GM23248 (cell line): ENCODE measurements at places on chromosomes 4 and X.

DNA sequence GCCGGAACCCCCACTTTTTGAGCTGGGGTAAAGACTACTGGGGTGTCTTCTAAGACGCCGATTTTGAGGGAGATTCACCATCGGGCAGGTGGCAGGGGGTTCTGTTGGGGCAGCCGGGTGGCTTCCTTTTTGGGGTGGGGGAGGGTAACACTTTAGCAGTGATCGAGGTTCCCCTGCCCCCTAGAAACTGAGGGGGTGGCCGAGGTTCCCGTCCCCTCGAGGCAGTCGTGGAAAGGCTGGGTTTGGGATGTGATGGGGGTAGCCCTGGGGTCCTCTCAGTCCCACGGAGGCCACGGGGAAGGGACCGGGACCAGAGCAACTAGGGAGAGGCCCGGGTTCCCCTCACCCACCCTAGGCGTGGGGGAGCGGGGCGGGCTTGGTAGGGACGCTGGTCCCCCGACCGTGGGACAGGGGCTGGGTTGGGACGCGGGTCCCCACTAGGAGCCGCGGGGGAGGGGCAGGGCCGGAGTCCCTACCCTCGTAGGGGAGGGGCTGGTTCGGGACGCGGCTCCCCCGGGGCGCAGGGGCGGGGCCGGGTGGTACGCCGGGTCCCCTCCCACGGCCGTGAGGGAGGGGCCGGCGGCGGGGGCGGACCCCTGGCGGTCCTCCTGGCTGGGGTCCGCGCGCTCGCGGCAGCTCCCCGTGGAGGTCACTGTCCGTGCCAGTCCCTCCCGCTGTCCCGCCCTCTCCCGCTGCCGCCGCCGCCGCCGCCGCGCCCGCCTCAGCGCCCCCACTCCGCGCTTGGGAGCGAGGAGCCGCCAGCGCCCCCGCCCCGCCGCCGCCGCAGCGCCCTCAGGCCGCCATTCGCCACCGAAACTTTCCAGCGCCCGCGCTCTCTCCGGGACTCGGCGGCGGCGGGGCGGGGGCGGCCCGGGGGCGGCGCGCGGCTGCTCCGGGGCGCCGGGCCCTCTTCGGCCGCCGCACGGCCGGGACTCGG, at the start of gene TBL1X:
TBL1X (plus strand) TSS at position 624 of the 937 bp plus-strand sequence. CDS start 188,529 bp downstream, outside the sequence.
- no peaks in the 10 kb centered on the region for H3K36me3 ChIP-seq
- no peaks in the 10 kb centered on the region for H3K4me1 ChIP-seq
- peak; percentile 63 for DNase-seq

DNA sequence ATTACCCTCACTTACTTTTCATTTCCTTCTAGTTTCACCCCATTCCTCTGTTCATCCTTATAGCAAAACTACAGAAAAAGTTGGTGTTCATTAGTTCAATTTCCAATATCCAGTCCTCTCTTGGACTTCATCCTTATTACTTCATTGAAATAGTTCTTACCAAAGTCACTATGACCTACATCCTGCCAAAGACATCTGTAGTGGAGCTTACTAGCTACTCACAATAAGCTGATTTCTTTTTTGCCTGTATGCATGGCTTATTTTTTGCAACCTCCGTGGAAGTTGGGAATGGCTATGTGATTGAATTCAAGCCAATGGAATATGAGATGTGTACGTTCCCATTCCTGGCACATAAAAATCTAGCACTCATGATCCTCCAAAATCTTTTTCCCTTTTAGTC, 4.6 kb upstream of the CDKL2 start:
- no peak overlapping the region for H3K4me3 ChIP-seq
- H3K36me3 ChIP-seq, result peaks cover 3% of the 10 kb centered on the region; the same call in 1 of the 2 replicates
- H3K27ac ChIP-seq, result no peak overlapping the region
- H3K27me3 ChIP-seq, result no peaks in the 10 kb centered on the region

- peak within 1 kb of the TSS; percentile 89 for H3K4me3 ChIP-seq
- peak; percentile 91 for DNase-seq
- peaks cover 23% of the 10 kb centered on the region for H3K4me1 ChIP-seq
- 0 out of 2 replicates have a peak, but pooled peaks cover 6% of the 10 kb centered on the region for H3K36me3 ChIP-seq
Measured at GRCh38 chr4:113979148-113979904, at the start of gene ARSJ. Gene ARSJ, minus strand, starts transcription at chr4:113979647. Its CDS starts 813 bp downstream, at chr4:113978834.

DNA sequence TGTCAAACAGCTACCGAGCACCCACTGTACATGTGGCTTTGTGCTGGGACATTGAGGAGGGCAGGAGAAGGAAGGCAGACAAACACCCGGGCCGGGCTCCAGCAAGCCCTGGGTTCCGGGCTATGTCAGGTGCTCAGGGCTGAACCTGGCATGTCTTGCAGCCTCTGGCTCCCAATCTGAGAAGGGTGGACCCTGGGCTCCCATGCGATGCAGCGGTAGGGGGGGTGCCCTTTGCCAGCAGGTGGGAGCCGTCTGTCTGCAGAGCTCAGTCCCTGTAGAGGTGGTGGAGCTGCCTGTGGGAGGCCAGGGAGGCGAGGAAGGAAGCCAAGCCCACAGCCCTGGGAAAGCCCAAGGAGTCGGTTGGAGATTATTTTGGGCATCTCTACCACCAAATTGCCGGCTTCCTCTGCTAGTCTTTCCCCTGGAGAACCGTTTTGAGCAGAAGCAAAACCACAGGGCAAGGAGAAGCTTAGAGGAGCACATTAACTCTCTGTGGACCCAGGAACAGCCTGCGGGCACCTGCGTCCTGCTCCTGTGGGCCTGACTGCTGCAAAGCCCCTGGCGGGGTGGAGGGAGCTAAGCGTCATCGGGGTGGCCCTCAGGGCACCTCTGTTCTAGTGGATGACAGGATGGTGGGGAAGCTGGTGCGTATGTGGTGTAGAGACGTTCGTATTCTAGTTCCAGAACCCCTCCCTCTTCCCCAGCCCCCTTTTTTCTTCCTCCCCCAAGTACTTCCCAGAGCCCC, 10.3 kb downstream of the CPZ start:
- H3K4me3 ChIP-seq, result no peak overlapping the region
- no peaks in the 10 kb centered on the region for H3K36me3 ChIP-seq
- no peak overlapping the region for H3K27ac ChIP-seq
- no peaks in the 10 kb centered on the region for H3K4me1 ChIP-seq
- H3K27me3 ChIP-seq, result no peaks in the 10 kb centered on the region
- DNase-seq, result no peak

DNA sequence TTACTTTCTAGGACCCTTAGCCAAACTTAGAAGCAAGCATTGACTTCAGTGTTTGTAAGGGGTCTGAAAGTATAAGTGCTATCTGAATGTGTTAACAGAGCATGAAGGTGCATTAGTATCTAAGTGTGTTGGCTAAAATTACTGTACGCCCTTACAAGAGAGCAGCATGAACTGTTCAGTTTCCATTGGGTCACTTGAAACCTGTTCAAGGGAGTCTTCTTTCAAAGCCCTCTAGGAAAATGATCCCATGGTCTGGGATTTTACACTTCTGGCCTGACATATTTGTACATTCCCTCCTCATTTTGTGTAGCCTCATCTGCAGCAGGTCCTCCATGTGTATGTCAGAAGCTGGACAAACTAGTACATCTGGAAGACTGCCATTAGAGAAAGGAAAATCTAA, 3.2 kb downstream of the PRDX4 start:
- H3K27me3 ChIP-seq, result no peaks in the 10 kb centered on the region
- H3K36me3 ChIP-seq, result peaks cover 18% of the 10 kb centered on the region
- no peak for DNase-seq
- H3K4me3 ChIP-seq, result no peak overlapping the region
- peaks cover 8% of the 10 kb centered on the region for H3K4me1 ChIP-seq

GRCh38 chrX:38816155-38816554, 14.9 kb downstream of the MID1IP1 start:
- no peak overlapping the region for H3K27ac ChIP-seq
- H3K4me3 ChIP-seq, result no peak overlapping the region
- peaks cover 20% of the 10 kb centered on the region for H3K4me1 ChIP-seq
- H3K27me3 ChIP-seq, result no peaks in the 10 kb centered on the region
- no peaks in the 10 kb centered on the region for H3K36me3 ChIP-seq

GRCh38 chrX:40109288-40110008, 11.7 kb upstream of the BCOR start:
- H3K36me3 ChIP-seq, result no peaks in the 10 kb centered on the region
- H3K27me3 ChIP-seq, result no peaks in the 10 kb centered on the region
- DNase-seq, result peak; percentile 79
- peak overlapping the region; percentile 72 for H3K27ac ChIP-seq
- H3K4me1 ChIP-seq, result peaks cover 19% of the 10 kb centered on the region
- peak overlapping the region; percentile 76 for H3K4me3 ChIP-seq

- no peaks in the 10 kb centered on the region for H3K4me1 ChIP-seq
- H3K4me3 ChIP-seq, result no peak overlapping the region
- no peaks in the 10 kb centered on the region for H3K27me3 ChIP-seq
- H3K36me3 ChIP-seq, result no peaks in the 10 kb centered on the region
- DNase-seq, result no peak
Measured at GRCh38 chr4:665381-665750, 8.7 kb downstream of the ATP5ME start.

GRCh38 chr4:147839663-147840062, 107.8 kb downstream of the ARHGAP10 start:
- no peaks in the 10 kb centered on the region for H3K27me3 ChIP-seq
- no peak for DNase-seq
- peaks cover 16% of the 10 kb centered on the region for H3K4me1 ChIP-seq
- H3K27ac ChIP-seq, result no peak overlapping the region
- peaks cover 8% of the 10 kb centered on the region; the same call in 1 of the 2 replicates for H3K36me3 ChIP-seq

DNA sequence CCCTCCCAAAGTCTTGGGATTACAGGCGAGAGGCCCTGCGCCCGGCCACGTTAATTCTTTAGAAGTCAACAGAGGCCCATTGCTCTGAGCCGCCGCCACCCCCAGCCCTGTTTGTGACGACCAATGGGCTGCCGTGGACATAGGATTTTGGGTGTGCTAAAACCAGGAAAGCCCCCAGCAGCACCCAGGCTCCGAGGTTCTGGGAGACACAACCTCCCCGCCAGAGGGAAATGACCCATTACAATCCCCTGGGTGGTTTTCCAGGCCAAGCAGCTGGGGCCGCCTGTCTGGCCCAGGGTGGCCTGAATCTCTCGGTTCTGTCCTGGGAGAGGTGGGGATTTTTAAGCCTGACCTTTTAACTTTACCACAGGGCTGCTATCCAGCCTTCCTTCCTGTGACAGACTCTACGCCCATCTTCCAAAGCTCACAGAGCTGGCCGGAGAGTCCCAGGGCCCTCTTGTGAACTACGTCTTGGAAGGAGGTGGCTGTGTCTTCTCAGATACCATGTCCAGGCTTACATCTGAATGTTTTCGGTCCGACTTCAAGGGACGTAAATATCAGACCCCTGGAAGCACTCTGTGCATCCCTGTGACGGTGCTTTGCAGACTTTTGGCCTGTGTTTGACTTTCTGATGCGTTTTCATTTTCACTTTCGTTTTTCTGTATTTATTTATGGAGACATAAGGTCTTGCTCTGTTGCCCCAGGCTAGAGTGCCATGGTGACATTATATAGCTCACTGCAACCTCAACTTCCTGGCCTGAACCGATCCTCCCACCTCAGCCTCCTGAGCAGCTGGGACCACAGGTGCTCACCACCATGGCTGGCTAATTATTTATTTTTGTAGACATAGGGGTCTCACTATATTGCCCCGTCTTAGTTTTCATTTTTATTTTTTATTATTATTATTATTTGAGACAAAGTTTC, 36.0 kb downstream of the P2RY8 start:
- H3K4me1 ChIP-seq, result no peaks in the 10 kb centered on the region
- H3K36me3 ChIP-seq, result no peaks in the 10 kb centered on the region
- no peak overlapping the region for H3K27ac ChIP-seq

- H3K27ac ChIP-seq, result no peak overlapping the region
- H3K27me3 ChIP-seq, result no peaks in the 10 kb centered on the region
Measured at GRCh38 chr4:61517144-61517543, 317.0 kb downstream of the ADGRL3 start.

- no peaks in the 10 kb centered on the region for H3K36me3 ChIP-seq
- H3K27ac ChIP-seq, result peak overlapping the region; percentile 19; the same call in 1 of the 2 replicates
- H3K27me3 ChIP-seq, result no peaks in the 10 kb centered on the region
- peaks cover 12% of the 10 kb centered on the region for H3K4me1 ChIP-seq
- peak; percentile 72 for DNase-seq
Measured at GRCh38 chr4:82643994-82644733, 82.4 kb upstream of the TMEM150C start.

- H3K4me3 ChIP-seq, result no peak overlapping the region
- H3K27ac ChIP-seq, result no peak overlapping the region
- no peaks in the 10 kb centered on the region for H3K36me3 ChIP-seq
- no peaks in the 10 kb centered on the region; the same call in 1 of the 2 replicates for H3K27me3 ChIP-seq
Measured at GRCh38 chr4:74319470-74319869, 11.2 kb downstream of the EPGN start.

- H3K4me1 ChIP-seq, result no peaks in the 10 kb centered on the region
- DNase-seq, result peak; percentile 47
- H3K27me3 ChIP-seq, result no peaks in the 10 kb centered on the region
- H3K27ac ChIP-seq, result no peak overlapping the region
Measured at GRCh38 chrX:40471965-40472648, 108.7 kb upstream of the ATP6AP2 start.

DNA sequence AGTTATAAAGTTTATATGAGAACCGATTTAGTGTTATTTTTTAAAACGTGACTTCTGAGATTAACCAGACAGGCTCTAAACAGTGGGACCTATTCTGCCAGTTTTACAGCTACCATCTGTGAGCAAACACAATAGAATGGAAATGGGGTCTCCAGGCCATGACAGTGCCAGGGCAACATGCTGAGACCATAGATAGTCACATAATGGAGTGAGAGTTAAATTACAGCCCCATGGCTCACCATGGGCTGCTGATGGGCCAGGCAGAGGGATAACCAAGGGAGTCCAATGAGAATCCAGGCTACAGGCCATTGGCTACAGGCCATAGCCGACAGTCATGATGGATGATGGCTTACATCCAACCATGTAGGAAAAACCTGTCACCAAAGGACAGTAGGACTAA, 183.5 kb upstream of the NDP start:
- DNase-seq, result no peak
- peaks cover 4% of the 10 kb centered on the region; the same call in 1 of the 2 replicates for H3K4me1 ChIP-seq
- no peaks in the 10 kb centered on the region for H3K36me3 ChIP-seq
- H3K27me3 ChIP-seq, result no peaks in the 10 kb centered on the region

DNA sequence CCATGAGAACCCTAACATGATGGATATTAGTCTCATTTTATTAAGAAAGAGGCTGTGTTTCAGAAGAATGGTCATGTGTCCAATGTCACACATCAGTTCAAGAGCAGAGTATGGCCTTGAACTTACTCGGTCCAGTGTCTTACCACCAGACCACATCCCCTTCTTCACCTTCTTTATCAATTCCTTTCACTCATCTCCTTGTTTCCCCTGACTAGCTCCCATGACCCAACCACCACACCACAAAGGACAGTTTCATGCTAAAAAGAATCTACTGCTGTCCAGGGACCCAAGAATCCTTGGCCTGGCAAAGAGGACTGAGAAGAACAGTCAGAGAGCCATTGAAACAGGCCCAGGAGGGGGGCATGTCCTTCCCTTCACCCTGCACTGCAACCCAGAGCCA, 33.6 kb upstream of the MSN start:
- H3K36me3 ChIP-seq, result no peaks in the 10 kb centered on the region
- peaks cover 14% of the 10 kb centered on the region; the same call in 1 of the 2 replicates for H3K4me1 ChIP-seq
- no peak for DNase-seq
- no peak overlapping the region for H3K27ac ChIP-seq
- H3K27me3 ChIP-seq, result no peaks in the 10 kb centered on the region

- H3K36me3 ChIP-seq, result no peaks in the 10 kb centered on the region
- no peaks in the 10 kb centered on the region for H3K27me3 ChIP-seq
- no peak overlapping the region for H3K27ac ChIP-seq
- H3K4me3 ChIP-seq, result no peak overlapping the region
Measured at GRCh38 chrX:141221611-141222010, 20.7 kb downstream of the SPANXC start.

GRCh38 chrX:42824541-42824940, 46.6 kb upstream of the PPP1R2C start:
- no peaks in the 10 kb centered on the region for H3K4me1 ChIP-seq
- no peak overlapping the region for H3K4me3 ChIP-seq
- no peaks in the 10 kb centered on the region for H3K36me3 ChIP-seq
- H3K27ac ChIP-seq, result no peak overlapping the region

- no peaks in the 10 kb centered on the region for H3K27me3 ChIP-seq
- no peaks in the 10 kb centered on the region for H3K36me3 ChIP-seq
- H3K27ac ChIP-seq, result no peak overlapping the region
- H3K4me1 ChIP-seq, result no peaks in the 10 kb centered on the region
Measured at GRCh38 chrX:67004451-67004850, 365.6 kb upstream of the EDA2R start.
